ENCODE measurements at places on chromosomes 3 and 15.

DNA sequence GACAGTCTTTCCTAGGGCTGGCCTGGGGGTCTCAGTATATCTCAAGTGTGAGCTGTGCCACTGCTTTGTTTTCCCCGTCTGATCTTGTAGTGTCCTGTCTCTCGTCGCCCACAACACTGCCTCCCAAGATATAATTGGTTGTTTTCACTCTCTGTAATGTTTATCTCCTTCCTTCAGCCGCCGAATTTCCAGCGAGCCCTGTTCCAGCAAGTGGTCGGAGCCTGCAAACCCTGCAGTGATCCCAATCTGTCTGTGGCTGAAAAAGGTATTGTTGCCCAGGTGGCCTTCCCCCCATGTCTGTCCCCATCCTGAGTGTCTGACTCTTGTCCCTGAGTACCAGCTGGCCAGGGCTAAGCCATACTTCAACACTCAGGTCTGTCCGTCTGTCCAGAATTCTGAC is 9.5 kb upstream of the MANF start:
- DNase-seq: no peak

DNA sequence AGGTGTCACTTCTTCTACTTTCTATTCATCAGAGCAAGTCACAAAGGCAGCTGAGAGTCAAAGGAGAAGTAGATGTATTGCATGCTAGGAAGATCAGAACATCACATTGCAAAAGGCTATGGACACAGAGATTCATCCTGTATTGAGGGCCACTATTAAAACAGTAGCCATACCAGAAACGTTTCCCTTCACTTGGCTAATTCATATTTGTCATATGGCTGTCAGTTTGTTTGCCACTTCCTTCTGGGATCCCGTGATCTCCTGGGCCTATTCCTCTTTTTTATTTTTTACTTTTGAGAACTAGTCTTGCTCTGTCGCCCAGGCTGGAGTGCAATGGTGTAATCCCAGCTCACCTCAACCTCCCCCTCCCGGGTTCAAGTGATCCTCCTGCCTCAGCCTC is 184.0 kb upstream of the SATB1 start:
- DNase-seq: no peak

GRCh38 chr15:59444980-59445545 is 7.1 kb downstream of the FAM81A start:
- DNase-seq: no peak

DNA sequence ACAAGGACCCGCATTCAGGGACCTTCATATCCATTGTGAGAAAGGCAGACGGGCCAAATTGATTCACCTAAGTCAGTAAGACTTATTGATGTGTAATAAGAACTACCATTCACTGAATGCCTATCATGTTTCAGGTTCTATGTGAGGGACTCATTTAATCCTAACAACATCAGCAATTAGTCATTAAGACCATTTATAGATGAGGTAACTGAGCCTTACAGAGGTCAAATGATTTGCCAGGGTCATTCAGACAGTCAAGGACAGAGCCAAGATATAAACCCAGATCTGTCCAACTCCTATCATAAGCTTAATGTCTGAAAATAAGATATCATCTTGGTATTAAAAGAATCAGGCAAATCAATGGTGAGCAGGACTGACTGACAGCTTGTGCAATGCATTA is 453.8 kb downstream of the MAGI1 start:
- DNase-seq: no peak

DNA sequence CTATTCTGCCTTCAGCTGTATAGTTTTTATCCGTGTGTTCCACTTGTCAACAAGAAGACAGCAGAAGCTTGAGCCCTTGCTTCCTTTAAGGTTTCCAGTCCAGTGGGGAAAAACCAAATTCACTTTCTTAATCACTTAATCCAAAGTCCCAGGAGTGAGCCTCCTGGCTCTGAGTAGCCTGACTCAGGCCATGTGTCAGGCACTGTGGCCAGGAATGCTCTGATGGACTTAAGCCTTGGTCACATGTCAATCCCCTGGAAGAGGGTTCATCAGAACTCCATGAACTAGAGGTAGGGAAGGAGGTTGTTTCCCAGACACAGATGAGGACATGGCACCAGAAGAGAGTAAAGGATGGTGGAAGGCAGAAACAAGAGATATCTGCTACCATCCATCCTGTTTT is 8.8 kb downstream of the VIPR1 start:
- DNase-seq: no peak
